Activated T-cell treated with anti-CD3 and anti-CD28 coated beads for 1 hour (primary cell): ENCODE measurements at places on chromosomes 6 and 20.

DNA sequence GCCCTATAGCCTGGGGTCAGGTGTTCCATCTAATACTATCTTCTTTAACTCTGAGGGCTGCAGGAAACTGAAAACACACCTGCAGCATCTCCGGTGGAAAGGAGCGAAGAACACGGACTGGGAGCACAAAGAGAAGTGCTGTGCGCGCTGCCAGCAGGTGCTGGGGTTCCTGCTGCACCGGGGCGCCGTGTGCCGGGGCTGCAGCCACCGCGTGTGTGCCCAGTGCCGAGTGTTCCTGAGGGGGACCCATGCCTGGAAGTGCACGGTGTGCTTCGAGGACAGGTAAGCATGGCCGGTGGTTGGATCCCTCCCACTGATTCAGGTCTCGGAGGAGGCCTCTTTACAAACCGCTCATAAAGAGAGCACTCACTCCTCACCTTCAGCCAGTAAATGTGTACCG, 15.5 kb downstream of the SYTL3 start:
- no peak for DNase-seq

GRCh38 chr6:67265996-67266921, 1368.8 kb upstream of the ADGRB3 start:
- no peak for DNase-seq

DNA sequence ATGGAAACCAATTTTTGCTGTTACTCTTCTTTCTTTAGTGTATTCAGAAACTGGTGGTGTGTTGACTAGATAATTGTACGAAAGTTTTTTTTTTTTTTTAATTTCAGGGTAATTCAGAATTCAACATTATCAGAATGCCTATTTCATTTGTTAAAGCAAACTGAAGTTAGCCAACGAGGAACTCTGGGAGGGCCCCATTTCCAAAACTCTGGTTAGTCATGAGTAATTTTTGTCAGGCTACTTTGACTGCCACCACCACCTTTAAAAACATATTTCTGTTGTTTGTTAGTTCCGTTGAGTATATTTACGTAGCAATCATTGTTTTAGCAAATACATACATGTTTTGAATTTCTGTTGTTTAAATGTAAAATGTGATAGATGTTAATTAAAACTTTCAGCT, 763 bp downstream of the ZKSCAN8 start:
- no peak for DNase-seq

DNA sequence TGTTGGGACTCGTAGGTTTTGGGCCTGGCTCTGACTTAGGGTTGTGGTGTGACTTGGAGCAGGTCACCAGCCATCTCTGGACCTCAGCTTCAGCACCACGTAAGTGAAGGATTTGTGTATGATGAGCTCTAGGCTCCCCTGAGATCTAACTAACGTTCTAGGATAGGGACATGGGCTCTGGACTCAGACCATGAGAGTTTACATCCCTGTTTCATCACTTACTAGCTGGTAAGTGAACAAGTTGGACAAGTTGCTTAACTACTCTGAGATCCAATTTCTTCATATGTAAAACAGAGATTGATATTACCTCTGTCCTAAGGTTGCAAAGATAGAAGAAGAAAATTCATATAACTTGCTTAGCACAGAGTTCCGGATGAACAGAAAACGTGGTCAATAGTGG, 20.3 kb upstream of the PNPLA1 start:
- no peak for DNase-seq

GRCh38 chr6:47709160-47709559, 10.8 kb downstream of the ADGRF4 start:
- no peak for DNase-seq

- DNase-seq, result no peak
These were observed 29.2 kb upstream of the HTR1B start for GRCh38 chr6:77492530-77492929.

DNA sequence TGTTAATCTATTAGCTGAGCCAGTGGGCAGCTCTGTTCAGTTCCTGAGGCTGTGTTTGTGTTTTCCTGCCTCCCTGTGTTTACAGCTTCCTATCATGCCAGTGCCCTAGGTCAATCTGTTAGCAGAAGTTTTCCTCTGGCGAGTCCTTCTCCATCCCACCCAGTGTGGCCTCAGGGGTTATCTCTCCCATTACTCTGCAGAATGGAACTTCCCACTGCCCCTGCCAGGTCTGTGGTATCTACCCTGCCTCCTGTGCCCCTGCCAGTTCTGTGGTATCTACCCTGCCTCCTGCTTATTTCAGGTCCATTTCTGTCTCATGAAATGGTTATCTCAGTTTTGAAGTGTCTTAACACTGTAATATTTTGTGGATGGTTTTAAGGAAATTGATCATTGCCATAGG, 63.1 kb downstream of the SLX4IP start:
- no peak for DNase-seq

DNA sequence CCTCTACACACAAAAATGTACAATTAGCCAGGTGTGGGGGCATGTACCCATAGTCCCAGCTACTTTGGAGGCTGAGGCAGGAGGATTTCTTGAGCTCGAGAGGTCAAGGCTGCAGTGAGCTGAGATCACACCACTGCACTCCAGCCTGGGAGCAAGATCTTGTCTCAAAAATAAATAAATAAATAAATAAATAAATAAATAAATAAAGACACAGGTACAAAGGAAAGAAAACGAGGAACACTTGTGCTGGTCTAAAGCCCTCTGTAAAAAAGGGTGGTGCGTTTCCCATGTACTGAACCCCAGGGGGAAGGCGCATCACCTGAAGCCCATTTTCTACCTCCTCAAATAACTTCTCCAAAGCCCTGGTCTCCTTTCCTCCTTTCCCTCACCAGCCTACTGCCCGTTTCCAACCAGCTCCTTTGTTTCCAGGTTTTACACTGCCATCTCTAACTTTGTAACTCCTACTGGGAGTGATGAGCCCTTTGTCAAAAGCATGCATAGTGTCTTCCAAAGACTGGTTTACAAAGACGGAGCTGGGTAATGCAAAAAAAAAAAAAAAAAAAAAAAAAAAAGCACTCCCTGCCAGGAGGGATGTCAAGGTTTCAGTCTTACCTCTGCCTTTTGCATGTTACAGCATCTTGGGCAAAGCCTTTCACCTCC, 81.5 kb upstream of the SOX4 start:
- no peak for DNase-seq

DNA sequence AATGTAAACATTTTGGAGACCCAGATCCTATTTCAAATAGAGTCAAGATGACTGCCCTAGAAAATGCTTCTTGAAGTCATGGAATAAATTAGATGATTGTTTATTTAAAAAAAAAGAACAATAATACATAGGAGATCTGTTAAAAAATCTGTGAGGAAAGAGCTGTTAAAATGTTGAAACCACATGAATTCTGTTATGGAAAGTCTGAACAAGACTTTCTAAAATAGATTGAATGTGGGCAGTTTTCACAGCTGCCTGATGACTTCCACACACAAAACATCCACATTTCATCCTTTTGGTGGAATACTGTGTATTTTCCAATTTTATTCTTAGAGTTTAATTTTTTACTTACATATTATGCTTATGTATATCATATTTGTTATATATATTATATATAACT, 186.1 kb downstream of the LAMA2 start:
- no peak for DNase-seq
